ENCODE measurements at places on chromosomes 11 and 22.
A peak's percentile ranks its signal among the peaks of the same experiment; 100 is the strongest.

- no peak for DNase-seq
These were observed 66.2 kb downstream of the CCDC81 start for GRCh38 chr11:86440843-86441242.

DNA sequence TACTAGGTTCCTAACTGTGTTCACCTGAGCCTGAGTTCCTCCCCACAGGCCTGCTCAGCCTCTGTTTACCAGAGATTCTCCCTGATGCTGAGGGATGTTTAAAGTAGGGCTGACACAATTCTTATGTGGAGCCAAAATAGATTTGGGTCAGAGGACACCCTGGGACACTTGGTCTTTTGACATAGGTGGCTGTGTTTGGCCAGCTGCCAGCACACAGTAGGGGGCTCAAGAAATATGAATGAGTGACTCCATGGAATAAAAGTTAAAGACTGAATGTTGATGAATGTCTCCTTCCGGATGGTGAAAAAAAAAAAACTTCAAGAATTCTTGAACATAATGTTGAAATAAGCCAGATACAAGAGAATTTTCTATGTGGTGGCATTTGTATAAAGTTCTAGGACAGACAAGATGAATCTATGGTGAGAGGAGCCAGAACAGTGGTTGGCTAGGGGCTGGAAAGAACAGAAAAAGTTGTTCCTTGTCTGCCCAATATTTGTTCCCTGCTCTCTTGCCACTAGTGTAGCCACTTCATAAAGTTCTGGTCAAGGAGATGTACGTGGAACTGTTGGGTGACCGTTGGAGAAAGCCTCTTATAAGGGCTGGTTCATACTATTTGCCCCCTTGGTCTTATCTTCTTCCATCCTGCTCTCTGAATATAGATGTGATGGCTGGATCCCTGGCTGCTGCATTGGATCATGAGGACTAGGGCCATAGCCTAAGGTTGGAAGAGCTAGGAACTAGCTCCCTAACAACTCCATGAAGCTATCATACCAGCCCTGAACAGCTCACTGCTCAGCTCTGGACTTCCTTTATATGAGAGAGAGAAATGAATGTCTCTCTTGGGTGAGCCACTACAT is 40.3 kb upstream of the SMTN start:
- DNase-seq = no peak

DNA sequence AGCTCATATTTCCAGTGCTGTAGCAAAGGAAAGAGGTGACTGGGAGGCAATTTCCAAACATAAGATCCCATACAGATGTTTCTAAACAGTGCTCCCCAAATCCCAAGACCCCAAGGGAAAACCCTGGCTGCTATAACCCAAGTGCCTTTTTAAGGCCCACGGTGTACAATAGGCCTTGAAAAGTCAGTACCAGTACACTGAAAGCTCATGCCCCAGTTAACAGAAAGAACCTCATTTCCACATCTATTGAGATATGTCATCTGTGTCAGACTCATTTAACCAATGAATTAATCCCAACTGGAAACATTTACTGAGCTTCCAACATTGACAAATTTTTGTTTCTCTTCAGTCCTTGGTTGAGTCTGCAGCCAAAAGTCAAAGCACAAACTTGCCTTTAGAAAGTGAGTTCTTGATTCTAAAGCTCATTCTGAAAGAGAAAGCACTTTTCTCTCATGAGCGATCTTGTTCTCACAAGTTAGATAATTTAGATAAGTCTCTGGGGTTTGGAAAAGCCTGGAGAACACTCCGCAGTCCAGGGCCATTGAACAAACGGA is 239.8 kb upstream of the ARHGAP20 start:
- DNase-seq = no peak

GRCh38 chr22:17199003-17199731 is 20.1 kb downstream of the ADA2 start:
- DNase-seq = no peak

GRCh38 chr11:70066628-70067027 is 11.5 kb upstream of the ANO1 start:
- no peak for DNase-seq

DNA sequence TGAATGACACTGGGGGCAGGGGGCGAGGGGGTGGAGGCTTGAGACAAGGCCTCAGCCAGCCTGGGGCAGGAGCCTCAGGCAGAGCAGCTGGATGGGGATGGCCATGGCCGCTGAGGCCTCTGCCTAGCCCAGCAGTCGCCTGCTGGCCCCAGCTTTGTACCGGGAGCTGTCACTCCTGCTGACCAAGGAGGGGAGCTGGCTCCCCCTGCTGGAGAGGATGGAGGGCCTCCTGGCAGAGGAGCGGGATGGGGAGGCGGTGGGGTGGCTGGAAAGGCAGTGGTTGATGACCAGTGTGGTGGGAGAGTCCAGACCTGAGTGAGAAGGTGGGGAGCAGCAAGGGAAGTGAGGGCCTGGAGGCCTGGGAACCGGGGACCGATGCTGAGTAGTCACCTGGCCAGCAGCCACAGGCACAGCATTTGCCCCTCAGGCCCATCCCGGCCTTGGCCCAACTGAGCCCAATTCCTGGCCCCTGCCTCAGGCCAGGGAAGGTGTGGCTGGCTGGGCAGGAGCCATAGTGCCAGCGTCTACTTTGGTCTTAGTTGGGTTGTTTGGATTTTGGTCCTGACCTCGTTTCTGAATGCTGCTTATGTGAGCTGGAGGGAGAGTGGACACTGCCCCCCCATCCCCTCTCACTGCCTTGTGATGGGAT is 6.0 kb upstream of the SUSD2 start:
- DNase-seq = peak; percentile 57

DNA sequence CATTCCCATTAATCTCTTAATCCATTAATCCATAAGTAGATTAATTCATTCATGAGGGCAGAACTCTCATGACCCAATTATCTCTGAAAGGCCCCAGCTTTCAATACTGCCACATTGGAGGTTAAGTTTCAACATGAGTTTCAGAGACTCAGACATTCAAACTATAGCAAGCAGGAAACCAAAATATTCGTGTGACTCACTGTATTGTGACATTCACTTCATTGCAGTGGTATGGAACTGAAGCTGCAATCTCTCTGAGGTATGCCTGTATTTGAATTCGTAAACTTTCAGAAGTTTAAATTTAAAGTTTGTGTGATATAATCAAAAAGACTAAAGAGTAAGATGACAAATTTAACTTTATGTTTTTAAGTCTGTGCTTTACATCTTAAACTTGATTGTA is 2.9 kb upstream of the OR52J3 start:
- DNase-seq = no peak

GRCh38 chr11:8987446-8987845 is 16.4 kb downstream of the NRIP3 start:
- DNase-seq = no peak

GRCh38 chr11:15616130-15617105 is 501.7 kb downstream of the INSC start:
- no peak for DNase-seq

DNA sequence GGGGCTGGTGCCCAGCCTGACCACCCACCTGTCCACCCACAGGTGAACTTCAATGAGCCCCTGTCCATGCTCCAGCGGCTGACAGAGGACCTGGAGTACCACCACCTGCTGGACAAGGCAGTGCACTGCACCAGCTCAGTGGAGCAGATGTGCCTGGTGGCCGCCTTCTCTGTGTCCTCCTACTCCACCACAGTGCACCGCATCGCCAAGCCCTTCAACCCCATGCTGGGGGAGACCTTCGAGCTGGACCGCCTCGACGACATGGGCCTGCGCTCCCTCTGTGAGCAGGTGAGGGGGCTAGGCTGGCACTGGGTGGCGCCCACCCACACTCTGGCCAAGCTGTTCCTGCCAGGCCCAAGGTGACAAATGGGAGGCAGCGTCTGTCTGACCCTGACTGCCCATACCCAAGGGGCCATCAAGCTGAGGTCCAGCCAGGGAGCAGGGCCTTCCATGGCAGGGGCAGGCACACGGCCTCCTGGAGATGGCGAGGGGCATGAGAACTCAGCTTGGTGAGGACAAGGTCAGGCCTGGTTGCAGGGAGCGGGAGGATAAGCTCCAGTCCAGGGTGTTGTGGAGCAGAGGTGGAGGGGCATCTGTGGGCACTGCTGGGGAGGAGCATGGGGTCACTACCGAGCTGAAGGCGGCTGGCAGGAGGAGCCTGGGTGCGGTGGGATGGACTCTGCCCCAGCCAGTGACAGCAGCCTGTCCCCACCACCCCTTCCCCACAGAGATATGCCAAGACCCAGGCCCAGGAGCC is 77.7 kb downstream of the MORC2 start:
- peak; percentile 27 for DNase-seq

- no peak for DNase-seq
These were observed 7.6 kb downstream of the CELF1 start for GRCh38 chr11:47545298-47545697.

DNA sequence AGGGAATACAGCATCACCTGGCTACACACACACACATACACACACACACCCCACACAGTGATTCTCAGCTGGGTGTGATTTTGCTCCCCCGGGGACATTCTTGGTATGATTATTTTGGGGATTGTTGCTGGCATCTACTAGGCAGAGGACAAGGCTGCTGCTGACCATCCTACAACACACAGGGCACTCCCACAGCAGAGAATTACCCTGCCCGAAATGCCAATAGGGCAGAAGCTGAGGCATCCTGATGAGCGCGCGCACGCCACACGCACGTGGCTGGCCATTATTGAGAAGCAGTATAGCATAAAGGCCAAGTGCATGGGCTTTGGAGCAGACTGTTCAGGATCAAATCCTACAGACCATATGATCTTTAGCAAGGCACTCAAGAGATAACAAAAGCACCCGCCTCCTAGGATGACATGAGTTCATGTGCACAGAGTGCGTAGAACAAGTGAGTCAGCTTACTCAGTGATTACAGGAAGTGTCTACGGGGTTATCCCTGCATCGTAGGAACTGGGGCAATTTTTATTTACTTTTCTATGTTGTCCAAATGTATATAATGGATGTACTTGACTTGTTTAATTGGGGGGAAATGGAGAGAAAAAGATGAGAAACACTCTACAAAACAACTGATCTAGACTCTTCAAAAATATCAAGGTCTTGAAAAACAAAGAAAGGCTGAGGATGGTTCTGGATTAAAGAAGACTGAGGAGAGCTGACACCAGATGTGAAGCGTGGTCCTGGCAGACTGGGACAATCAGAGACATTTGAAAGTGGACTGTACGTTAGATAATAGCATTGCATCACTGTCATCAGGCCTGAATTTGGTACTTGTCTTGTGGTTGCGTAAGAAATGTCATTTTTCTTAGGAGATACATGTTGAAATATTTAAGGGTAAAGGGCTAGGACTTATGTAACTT is 7.2 kb upstream of the EHD1 start:
- peak; percentile 57 for DNase-seq

GRCh38 chr11:270451-271318 is 7.5 kb upstream of the NLRP6 start:
- no peak for DNase-seq

- no peak for DNase-seq
These were observed at the start of gene SLC16A8 for GRCh38 chr22:38083931-38084631. SLC16A8 (minus strand) TSS chr22:38084184; CDS start chr22:38082873, 1,311 bp downstream.

DNA sequence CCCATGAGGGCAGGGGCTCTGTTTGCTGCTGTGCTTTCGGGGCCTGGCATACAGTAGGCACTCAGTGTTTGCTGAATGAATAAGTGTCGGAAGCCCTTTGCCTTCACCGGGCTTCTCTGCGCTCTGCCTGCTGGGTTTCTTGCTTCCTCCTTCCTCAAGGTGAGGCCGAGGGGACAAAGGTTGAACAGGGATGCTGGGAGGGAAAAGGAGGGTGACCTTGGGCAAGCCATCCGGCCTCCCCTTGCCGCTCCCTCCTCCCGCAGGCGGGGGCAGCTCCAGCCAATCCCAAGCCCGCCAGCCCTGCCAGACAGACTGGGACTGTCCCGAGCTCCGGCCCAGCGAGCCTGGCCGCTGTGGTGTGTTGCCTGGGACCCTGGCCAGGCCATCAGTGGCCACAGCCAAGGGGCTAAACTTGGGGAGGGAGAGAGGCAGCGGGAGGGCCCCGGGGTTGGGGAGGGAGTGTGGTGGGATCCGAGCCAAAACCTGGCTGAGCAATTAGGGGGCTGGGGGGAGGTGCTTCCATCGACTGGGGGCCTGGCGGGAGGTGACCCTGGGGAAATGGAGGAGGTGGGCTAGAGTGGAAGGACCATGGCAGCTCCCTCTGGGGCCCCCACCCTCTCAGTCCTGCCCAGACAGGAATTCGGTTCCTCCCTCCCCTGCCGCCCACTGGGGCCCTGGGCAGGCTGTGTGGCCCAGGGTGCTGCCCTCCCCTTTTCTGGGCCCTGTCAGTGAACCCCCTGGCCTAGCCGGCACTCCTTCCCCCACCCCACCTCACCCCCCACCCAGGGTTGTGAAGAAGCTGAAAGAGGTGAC is 3.4 kb upstream of the RCOR2 start:
- no peak for DNase-seq

DNA sequence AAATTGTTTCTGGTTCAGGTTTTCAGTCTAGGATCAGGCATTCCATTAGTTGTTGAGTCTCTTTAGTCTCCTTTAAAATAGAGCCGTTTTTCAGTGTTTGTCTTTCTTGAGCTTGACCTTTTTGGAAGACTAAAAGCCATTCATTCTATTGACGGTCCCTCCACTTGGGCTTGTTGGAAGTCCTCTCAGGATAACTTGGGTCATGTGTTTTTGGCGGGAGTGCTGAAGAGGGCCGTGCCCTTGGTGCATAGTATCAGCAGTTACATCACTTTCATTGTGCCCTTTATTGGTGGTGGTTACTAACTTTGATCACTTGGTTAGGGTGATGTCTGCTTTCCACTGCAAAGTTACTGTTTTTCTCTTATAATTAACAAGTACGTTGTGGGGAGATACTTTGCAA is 20.8 kb downstream of the CECR2 start:
- DNase-seq = no peak

- DNase-seq = no peak
These were observed at the start of gene SCGB2A2 for GRCh38 chr11:62269654-62270278. SCGB2A2 (plus strand) TSS chr11:62270158; CDS start chr11:62270217, 59 bp downstream.

GRCh38 chr11:130882138-130882551 is 34.1 kb downstream of the SNX19 start:
- no peak for DNase-seq

- DNase-seq = no peak
These were observed 185.4 kb upstream of the GUCY1A2 start for GRCh38 chr11:107203656-107204055.

DNA sequence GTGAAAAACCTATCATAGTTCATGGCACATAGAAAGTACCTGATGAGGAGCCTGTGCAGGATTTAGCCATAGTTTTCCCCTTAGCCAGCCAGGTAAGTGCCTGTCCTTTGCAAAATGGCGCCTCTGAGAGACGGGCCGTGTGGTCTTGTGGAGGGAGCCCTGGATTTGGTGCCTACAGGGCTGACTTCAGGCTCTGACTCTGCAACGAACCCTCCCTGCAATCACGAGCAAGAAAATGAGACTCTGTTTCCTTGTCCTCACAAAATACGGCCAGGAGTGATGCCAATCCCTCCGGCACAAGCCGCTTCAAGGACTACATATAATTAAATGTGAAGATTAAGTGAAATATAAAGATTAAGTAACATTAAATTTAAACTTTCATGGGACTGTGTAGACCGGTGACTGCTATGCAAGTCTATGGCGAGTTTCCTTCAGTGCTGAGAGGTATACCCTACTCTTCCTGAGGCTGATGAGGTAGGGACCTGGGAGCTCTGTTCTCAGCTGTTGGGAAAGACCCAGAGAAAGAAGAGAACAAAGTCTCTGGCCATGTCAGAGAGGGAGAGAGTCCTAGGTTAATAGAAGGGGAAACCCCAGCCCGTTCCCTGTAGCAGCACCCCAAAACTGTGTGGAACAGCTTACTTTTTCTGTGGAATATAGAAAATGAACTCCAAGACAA is 6.1 kb upstream of the CXCR5 start:
- no peak for DNase-seq

Measured in stimulated activated CD4-positive, alpha-beta T cell treated with anti-CD3 and anti-CD28 coated beads, Interleukin-4, amount 100 ng/mL, for 4 hours (primary cell).